Heart left ventricle (tissue), 16 donors: ENCODE measurements at places on chromosomes 7 and 10. TPM values are rescaled to one million over a fixed set of nuclear protein-coding genes. Genes with fewer than 3 reads are reported as not detected.

GRCh38 chr10:99582255-99582770, 37.9 kb downstream of the SLC25A28 start:
- no peaks in the 10 kb centered on the region for H3K27me3 ChIP-seq
- no peak overlapping the region for H3K4me3 ChIP-seq
- H3K36me3 ChIP-seq, result no peaks in the 10 kb centered on the region
- DNase-seq, result no peak
- no peaks in the 10 kb centered on the region for H3K4me1 ChIP-seq

GRCh38 chr10:108791794-108792474, 1131.4 kb downstream of the XPNPEP1 start:
- no peaks in the 10 kb centered on the region for H3K36me3 ChIP-seq
- no peak for DNase-seq
- no peak overlapping the region for H3K4me3 ChIP-seq
- H3K4me1 ChIP-seq, result no peaks in the 10 kb centered on the region
- no peaks in the 10 kb centered on the region for H3K27me3 ChIP-seq
- no peak overlapping the region for H3K27ac ChIP-seq

- H3K27me3 ChIP-seq, result no peaks in the 10 kb centered on the region
- H3K36me3 ChIP-seq, result peaks cover 8% of the 10 kb centered on the region
- no peaks in the 10 kb centered on the region for H3K4me1 ChIP-seq
- DNase-seq, result no peak
- no peak overlapping the region for H3K27ac ChIP-seq
Measured at GRCh38 chr7:134676743-134677142, 30.1 kb downstream of the BPGM start.

DNA sequence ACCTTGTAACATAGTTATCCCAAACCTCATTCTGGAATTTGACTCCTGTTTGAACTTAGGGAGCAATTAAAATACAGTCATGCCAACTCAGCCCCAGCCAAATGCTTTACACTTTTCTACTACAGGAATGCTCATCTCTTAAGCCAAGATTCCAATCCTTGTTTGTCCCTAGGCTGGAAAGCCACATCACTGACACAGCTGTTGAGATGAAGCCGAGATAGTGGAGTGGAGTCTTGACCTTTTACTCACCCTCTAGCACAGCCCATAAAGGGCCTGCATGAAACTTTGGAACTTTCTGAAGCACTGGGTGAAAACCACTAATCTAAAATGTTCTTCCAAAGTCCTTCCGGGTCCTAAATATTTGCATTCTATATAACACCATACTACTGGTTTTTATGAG, 247.3 kb downstream of the ETV1 start:
- no peak for DNase-seq
- peaks cover 8% of the 10 kb centered on the region for H3K4me1 ChIP-seq
- H3K27ac ChIP-seq, result no peak overlapping the region
- no peaks in the 10 kb centered on the region for H3K27me3 ChIP-seq
- no peak overlapping the region for H3K4me3 ChIP-seq
- H3K36me3 ChIP-seq, result no peaks in the 10 kb centered on the region

DNA sequence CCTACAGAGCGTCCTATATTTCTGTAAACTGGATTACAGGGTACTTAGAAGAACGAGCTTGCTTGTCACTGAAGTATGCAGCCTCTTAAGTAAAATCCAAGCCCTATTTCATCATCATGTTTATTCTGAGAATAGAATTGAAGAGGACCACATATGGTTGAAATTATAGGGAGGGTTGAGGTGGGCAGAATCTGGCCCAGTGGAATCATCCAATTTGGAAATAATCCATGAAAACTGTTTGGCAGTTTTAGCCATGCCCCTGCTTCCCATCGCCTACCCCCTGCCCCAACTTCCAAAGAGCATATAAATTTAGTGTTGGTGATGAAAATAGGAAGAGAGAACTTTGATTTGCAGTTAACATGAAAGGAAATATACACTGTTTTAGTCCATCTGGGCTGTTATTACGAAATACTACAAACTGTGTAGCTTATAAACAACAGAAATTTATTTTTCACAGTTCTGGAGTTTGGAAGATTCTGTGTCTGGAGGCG, 150.4 kb downstream of the PRKG1 start:
- no peak overlapping the region for H3K4me3 ChIP-seq
- no peak for DNase-seq
- no peaks in the 10 kb centered on the region for H3K4me1 ChIP-seq
- H3K27ac ChIP-seq, result no peak overlapping the region
- H3K36me3 ChIP-seq, result no peaks in the 10 kb centered on the region
- no peaks in the 10 kb centered on the region for H3K27me3 ChIP-seq

DNA sequence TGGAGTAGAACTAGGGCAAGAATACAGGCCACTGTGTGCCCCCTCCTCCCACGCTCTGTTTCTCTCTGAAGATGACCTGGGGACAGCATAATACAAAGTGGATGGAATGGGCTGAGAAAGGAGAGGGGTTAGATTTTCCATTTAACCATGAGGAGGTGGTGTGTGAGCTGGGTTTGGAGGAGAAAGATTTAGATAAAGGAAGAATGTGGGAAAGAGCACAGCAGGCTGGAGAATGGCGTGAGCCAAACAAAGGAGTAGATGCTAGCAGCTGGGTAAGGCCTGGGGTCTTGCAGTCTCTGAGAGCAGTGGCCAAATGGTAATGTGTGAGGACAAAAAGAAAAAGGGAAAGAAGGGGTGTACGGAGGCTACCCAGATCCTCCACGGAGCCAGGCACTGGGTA, 8.6 kb downstream of the PNLIPRP2 start:
- no peaks in the 10 kb centered on the region for H3K36me3 ChIP-seq
- no peaks in the 10 kb centered on the region for H3K4me1 ChIP-seq
- H3K27ac ChIP-seq, result no peak overlapping the region
- DNase-seq, result no peak
- no peak overlapping the region for H3K4me3 ChIP-seq

The GPC2 gene
- polyA plus RNA-seq, result 0.76 TPM

DNA sequence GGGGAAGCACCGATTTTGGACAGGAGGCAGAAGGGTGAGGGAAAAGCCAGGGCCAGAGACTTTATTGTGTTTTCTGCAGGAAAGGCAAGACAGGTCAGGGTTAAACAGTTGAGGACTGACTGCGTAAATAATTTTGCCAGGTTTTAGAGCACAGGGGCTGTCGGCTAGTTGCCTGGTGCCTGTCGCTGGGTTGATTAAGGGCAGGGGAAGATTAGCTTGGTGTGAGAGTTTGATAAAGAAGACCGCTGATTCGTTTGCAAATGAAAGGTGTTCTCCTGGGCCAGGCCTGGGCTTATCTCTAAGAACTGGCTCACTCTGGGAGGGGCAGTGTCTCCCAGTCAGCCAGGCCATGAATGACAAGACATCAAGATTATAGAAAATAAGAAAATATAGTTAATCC, 75.6 kb downstream of the SLC37A3 start:
- no peaks in the 10 kb centered on the region for H3K4me1 ChIP-seq
- H3K36me3 ChIP-seq, result no peaks in the 10 kb centered on the region
- H3K27ac ChIP-seq, result no peak overlapping the region
- no peak for DNase-seq
